ENCODE measurements at places on chromosomes 4 and X.

DNA sequence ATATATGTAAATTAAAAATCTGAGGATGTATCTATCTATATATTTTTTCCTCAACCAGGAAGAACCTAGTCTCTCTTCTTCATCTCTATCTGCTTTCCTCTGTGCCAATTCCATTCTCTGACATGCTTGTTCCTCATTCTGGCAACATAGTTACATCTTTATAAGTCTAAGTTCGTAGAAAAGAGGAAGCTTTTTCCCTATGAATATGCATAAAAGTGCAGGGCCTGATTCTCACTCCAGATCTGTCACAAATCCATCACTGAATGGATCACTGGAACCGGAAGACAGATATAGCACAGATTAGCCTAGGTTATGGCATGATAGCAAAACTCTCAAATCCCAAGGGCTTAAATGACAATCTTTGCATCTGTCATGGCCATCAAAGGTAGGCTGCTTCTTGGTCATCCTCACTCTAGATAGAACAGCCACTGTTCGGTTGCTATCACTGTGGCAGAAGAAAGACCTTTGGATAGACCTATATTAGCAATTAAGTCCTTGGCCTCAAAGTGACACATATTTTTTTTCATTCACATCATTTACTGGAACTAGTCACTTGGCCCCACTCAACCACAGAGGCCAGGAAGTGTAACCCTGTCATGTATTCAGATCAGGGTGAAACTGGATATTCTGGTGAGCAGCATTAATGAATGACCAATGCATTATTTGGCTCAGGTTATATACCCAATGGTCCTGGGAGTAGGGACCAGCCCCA lies 22.2 kb downstream of the DTHD1 start:
- no peak for DNase-seq

DNA sequence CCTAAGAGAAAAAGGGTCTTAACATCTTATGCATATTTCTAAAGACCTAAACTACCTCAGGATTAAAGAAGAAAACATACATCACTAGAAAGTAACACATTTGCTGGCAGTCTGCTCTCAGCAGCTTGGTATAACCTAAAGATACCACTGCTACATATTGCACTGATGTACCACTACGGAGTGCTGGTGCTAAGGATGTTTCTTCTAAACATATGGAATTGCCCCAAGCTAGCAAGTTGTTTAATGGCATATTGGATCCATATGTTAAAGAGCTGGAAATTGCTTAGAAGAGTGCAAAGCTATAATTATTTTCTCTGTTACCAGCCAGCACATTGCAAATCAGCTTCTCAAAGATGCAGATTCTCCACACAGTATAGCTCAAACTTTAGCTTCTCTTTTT lies 436.5 kb upstream of the GALNTL6 start:
- no peak for DNase-seq

DNA sequence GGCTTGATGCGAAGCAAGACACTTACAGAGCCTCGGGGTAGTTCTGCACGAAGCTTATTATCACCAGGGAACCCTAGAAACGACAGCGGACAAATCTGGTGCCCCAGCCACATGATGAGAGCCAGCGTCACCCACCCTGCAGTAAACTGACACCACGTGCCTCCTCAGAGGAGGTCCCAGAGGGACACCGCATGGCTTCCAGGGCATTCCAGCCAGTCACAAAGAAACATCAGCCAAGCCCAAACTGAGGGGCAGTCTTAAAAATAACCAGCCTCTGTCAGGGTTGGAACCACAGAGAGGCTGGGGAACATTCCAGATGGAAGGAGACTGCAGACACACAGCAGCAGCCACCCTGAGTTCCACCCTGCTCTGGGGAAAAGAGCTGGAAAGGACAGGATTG lies 36.6 kb upstream of the HGFAC start:
- DNase-seq, result no peak

- DNase-seq, result no peak
Observed at GRCh38 chrX:42485601-42486000, 292.4 kb downstream of the PPP1R2C start.

GRCh38 chr4:5808081-5808741 lies 84.7 kb downstream of the CRMP1 start:
- no peak for DNase-seq

GRCh38 chr4:125482822-125483221 lies 168.1 kb downstream of the FAT4 start:
- no peak for DNase-seq
